ENCODE measurements at places on chromosomes 13 and 19.

- no peak for DNase-seq
Measured at GRCh38 chr13:35857769-35858168, 273.4 kb downstream of the DCLK1 start.

- DNase-seq: no peak
Measured at GRCh38 chr13:81211713-81212112, 870.8 kb upstream of the SPRY2 start.

DNA sequence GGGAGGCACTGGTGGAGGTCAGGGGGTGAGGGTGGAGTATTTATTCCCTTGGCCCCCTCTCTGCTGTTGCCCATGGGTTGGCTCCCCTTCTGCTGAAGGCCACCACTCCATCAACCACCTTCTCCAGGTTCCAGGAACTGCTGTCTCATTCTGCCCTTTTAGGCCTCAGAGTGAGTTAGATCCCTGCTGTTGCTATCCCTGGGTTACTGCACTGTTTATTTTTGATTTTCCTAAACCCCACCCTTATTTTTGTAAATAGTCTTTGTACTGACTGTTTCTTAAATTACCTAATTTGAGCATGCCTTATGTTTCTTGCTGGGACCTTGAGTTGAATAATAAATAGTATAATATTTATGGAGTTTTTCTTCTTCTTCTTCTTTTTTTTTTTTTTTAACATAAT is 132.8 kb downstream of the RGCC start:
- no peak for DNase-seq

- DNase-seq: no peak
Measured at GRCh38 chr19:45200568-45200967, 22.0 kb downstream of the BLOC1S3 start.

GRCh38 chr19:49559928-49560327 is 20.4 kb downstream of the NOSIP start:
- no peak for DNase-seq

DNA sequence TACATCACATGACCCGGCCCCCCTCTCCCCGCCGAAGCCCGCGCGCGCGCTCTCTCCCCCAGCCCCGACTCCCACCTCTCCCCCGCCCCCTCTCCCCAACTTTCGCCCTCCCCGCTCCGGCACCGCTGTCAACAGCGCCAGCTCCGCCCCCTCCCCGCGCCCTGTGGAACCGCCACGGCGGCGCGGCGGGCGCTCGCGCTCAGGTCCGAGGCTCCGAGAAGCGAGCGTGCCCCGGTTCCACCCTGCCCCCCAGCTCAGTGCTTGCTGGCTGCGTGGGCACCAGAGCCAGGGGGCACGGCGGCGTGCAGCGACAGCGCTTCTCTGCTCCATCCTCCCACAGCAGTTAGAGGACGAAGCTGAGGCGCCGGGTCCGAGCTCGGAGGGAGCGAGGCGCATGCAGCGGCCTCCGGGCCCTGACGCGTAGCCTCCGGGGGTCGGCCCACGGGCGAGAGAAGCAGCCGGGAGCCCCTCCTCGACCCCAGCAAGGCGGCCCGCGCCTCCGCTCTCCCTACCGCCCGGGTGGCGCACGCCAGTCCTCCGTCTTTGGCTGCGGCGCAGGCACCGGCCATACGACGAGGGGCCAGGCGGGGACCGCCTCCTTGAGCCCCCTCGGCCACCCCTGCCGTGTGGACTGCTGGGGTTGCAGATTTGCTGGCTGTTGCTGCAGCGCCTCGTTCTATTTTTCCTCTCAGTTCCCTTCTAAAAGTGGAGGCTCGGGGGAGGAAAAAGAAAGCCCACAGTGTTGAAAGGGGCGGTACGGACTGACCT is 109.5 kb downstream of the KCNRG start:
- peak; percentile 85 for DNase-seq

DNA sequence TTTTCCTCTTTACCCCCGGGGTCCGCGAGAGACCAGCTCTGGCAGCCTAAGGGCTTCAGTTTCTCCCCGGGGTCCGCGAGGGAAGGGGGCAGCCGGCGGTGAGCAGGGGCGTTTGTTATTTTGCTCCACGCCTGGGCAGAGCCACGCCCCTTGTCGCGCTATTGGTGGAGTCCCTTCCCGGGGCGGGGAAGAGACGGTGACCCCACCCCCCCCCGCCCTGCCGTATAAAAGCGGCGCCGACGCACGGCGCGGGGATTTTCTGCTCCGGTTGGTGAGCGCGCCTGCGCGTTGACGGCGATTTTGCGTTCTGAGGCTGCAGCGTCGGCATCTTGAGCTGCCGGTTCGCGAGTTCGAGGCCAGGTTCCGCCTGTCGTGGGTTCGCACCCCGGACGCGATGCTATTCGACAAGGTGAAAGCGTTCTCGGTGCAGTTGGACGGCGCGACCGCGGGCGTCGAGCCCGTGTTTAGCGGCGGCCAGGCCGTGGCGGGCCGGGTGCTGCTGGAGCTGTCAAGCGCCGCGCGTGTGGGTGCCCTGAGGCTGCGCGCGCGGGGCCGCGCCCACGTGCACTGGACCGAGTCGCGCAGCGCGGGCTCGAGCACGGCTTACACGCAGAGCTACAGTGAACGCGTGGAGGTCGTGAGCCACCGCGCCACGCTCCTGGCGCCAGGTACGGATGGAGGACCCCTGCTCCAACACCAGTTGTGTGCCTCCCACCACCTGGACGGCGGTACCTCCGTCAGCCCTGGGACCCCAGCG is at the start of gene ARRDC2:
Gene ARRDC2 (plus strand): TSS at position 254 of the 757 bp plus-strand sequence. CDS start 141 bp downstream, at position 395.
- DNase-seq: peak; percentile 79

DNA sequence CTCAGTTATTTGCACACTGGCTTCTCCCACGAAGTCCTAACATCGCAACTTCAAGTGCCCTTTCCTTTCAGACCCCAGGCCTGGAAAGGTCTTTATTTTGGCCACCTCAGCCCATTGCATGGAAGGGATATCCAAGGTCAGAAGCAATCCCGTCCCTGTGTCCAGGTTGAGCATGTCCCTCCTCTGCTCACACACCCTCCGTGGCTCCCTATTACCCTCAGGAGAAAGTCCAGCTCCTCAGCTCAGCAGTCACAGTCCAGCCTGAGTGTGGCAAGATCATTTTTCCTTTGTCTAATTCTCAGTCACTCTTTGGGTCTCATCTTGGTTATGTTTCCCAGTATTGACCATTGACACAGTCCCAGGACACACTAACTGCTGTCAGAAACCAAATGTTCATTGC is 19.2 kb downstream of the ARRDC2 start:
- DNase-seq: no peak

- DNase-seq: no peak
Measured at GRCh38 chr19:17743874-17744580, 7.2 kb upstream of the FCHO1 start.

- DNase-seq: no peak
Measured at GRCh38 chr19:10848230-10848856, at the start of gene C19orf38. C19orf38 (plus strand) TSS chr19:10848415; CDS start chr19:10848509, 94 bp downstream.

DNA sequence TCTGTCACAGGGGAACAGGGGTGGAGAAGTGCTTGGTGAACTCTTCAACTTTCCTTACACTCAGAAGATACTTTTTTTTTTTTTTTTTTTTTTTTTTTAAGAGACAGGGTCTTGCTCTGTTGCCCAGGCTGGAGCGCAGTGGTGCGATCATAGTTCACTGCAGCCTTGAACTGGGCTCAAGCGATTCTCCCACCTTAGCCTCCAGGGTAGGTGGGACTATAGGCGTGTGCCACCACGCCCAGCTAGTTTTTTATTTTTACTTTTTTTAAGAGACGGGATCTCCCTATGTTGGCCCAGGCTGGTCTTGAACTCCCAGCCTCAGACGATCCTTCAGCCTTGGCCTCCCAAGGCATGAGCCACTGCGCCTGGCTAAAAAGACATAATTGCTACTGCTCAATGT is 11.5 kb downstream of the CEBPG start:
- DNase-seq: no peak

GRCh38 chr13:35485424-35485823 is 8.9 kb upstream of the MAB21L1 start:
- DNase-seq: no peak

DNA sequence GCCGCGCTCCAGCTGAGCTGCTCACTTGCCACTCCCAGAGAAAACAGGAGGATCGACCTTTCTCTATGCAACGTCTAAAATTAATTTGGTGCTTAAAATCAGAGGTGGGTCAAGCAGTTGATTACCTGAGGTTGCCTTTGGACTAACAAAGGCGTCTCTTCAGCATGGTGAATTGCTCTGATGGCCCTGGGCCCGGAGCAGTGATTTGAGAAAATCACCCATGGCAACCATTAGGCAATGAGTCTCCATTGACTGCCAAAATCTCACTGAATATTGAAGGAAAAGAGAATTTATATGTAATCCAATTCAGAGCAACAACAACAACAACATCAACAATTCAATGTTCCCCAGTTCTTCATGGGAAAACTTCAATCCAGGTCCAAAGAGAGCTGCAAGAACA is 61.8 kb downstream of the IRS2 start:
- DNase-seq: no peak

- DNase-seq: no peak
Measured at GRCh38 chr19:5826531-5827341, 12.8 kb downstream of the FUT6 start.

- DNase-seq: no peak
Measured at GRCh38 chr19:14367016-14367415, 14.2 kb upstream of the ADGRE5 start.

DNA sequence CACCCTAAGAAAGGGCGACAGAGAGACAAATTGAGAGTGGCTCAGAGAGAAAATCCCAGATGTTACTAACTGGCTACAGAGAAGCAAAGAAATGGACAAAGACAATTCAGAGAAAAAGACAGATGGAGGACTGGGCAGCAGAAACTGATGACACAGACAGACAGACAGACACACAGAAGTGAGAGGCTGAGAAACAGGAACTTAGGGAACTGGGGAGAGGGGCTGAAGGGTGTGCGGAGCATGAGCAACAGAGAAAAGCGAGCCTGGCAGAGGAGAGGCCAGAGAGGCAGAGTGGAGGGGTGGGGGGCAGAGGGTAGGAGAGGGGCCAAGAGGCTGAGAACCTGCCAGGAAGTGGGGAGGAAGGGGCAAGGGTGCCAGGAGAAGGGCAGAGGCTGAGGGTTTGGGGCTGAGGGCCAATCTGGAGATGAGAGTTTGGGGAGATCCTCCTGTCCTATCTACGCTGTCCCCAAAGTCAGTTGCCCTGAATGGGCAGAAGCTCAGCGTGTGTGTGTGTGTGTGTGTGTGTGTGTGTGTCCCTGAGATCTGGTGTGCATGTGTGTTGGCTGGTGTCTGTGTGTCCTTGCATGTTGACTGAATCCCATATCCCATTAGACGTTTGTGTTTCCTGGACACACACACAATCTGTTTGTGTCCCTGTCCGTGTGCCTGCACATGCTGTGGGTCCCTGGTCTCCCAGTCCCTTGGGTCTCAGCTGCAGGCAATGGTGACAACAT is 5.6 kb upstream of the ERFL start:
- DNase-seq: no peak
